Naive thymus-derived CD4-positive, alpha-beta T cell (primary cell): ENCODE measurements at places on chromosomes 1 and 21.
A peak's percentile ranks its signal among the peaks of the same experiment; 100 is the strongest.

GRCh38 chr1:246445503-246445902 lies 61.6 kb downstream of the SMYD3 start:
- no peak for DNase-seq

DNA sequence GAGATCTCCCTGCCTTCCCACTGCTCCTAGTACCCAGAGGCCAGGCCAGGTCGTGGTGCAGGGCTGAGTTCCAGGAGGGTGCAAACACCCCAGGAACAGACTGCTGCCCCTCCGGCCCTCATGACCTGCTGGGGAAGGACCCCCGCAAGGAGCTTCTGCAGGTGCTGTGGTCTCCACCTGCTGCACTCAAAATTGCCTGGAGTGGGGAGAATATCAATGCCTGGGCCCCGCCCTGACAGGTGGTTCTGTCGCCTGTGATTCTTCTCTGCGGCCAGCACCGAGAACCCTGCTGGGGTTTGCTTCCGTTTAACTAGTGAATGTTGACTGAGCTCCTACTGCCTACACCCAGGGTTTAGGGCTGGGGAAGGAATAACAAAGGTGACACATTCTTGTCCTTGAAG lies 2.1 kb upstream of the TFF3 start:
- DNase-seq, result no peak

GRCh38 chr1:220768126-220768601 lies 18.5 kb upstream of the MTARC1 start:
- DNase-seq, result no peak

DNA sequence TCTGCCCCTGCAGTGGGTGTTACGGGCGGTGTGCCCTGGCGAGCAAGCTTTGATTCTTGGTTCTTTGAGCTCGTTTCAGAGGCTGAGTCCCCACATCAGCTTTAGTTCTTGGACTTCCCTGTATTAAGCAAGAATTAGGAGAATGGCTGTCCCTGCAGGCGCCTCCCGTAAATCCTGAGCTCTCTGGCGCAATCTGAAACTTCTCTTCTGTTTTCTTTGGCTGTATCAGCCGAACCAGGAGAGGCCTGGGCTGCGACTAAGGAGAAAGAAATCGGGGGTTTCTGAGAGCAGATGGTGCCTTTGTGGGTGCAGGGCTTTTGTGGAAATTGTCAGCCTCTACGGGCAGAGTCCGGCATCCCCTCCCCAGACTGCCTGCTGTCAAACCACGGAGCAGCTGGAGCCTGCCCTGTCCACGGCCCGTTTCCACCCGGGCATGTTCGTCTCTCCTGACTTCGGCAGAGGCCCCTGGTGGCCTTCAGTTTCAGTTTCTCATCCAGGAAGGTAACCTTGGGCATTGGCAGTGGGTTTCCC lies 17.9 kb downstream of the CSTB start:
- no peak for DNase-seq

- DNase-seq, result no peak
Observed at GRCh38 chr1:112520166-112520565, 11.4 kb downstream of the WNT2B start.

DNA sequence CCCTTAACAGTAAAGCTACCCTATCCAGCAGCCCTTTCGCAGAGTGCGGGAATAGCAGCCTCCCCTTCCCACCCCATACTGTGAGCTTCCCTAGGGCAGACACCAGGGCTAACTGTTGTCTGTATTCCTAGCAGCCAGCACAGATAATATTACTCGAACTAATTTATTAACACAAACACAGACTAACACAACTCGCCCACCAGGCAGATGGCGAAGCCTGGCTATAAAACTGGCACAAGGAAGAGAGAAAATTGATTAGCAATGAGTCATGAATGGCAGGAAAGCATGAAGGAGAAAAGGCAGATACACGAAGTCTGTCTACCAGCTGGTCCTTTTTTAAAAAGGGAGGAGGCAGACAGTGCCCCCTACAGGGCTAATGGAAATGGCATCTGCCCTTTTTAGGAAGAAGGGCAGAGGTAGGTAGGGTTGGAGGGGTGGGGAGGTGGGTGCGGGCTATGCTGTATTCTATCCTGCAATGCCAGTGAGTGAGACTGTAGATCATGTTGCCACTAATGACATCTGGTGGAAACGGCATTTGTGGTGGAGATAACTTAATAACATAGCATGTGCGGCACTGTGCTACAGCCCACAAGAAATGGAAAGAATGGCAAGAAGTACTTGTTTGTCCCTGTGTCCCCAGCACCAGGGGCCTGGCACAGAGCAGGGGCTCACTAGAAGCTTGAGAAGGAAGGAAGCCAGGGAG lies 30.6 kb upstream of the CTPS1 start:
- DNase-seq, result no peak

DNA sequence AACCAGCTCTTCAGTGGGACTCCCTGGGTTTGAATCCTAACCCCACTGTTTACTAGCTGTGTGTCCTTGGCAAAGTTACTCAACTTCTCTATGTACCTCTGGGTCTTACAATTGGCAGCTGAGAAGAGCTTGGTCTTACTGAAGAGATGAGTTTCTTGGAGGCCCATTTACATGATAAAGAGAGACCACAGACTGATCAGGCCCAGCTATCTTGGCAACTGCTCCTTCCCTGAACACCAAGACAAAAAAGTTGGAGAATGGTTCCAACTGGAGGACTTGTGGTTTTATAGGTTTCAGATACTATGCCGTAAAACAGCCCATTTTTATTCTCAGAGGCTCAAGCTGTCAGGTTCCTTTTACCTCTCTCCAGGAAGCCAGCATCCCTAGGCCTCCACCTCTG lies 24.8 kb upstream of the CNIH3 start:
- DNase-seq, result no peak

GRCh38 chr1:176878750-176879536 lies 285.6 kb downstream of the ASTN1 start:
- DNase-seq, result no peak

DNA sequence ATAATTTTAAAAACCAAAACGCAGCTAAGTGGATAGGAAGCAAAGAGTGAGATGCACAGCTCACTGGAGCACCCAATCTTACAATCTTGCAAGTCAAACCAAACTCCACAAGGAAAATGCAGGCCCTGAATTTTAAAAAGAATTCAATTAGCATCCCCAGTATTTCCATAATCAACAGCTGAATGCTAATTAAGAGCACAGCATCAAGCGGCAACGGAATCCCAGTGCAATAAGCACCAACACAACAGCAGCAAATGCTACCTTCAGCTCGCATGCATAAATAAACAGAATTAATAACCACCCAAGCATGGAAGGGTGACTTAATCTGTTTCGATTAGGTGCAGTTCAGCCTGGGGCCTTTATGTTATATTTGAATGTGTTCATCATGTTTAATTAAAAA lies 142.9 kb downstream of the SLC45A1 start:
- no peak for DNase-seq

DNA sequence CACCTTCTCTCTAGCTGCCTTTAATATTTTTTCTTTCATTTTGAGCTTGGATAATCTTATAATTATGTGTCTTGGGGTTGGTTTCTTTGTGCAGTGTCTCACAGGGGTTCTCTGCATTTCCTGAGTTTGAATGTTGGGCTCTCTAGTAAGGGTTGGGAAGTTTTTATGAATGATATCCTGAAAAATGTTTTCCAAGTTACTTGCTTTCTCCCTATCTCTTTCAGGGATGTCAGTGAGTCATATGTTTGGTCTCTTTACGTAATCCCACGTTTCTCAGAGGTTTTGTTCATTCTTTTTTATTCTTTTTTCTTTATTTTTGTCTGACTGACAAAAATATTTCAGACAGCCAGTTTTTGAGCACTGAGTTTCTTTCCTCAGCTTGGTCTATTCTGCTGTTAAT lies 55.4 kb upstream of the CCDC190 start:
- DNase-seq, result no peak

DNA sequence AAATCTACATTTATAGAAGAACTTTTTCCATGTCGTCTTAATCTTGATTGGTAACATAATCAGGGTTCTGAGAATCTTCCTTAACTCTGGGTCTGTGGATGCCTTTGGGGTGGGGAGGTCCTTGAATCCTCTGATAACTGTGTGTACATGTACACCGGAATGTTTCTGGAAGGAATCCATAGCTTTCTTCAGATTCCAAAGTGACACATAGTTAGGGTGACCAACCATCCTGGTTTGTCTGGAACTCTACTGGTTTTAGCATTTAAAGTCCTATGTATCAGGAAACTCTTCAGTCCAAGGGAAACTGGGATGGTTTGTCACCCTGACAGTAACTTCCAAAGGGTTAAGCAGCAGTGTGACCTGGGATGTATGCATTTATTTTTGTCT lies 16.8 kb downstream of the STRIP1 start:
- no peak for DNase-seq

DNA sequence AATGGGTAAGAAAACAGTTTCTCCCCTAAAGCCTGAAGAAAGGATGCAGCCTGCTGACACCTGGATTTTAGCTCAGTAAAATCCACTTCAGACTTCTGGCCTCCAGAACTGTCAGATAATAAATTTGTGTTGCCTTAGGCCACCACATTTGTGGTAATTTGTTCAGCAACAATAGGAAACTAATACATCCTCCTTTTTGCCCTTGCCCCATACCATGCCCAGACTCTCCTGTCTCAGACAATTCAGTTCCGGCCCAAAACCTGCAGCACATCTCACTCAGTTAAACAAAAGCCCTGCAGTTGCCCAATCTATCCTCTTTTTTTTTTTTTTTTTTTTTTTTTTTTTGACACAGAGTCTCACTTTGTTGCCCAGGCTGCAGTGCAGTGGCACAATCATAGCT lies 25.8 kb downstream of the SMIM12 start:
- DNase-seq, result no peak

- no peak for DNase-seq
Observed at GRCh38 chr1:41513383-41513735, 28.9 kb upstream of the EDN2 start.

GRCh38 chr1:184682956-184683355 lies 71.7 kb downstream of the EDEM3 start:
- DNase-seq, result no peak

- DNase-seq, result no peak
Observed at GRCh38 chr1:171817511-171818265, 23.6 kb upstream of the DNM3 start.

- no peak for DNase-seq
Observed at GRCh38 chr1:26145960-26146294, 13.0 kb upstream of the FAM110D start.

GRCh38 chr1:208183977-208184911 lies 59.9 kb downstream of the PLXNA2 start:
- no peak for DNase-seq

DNA sequence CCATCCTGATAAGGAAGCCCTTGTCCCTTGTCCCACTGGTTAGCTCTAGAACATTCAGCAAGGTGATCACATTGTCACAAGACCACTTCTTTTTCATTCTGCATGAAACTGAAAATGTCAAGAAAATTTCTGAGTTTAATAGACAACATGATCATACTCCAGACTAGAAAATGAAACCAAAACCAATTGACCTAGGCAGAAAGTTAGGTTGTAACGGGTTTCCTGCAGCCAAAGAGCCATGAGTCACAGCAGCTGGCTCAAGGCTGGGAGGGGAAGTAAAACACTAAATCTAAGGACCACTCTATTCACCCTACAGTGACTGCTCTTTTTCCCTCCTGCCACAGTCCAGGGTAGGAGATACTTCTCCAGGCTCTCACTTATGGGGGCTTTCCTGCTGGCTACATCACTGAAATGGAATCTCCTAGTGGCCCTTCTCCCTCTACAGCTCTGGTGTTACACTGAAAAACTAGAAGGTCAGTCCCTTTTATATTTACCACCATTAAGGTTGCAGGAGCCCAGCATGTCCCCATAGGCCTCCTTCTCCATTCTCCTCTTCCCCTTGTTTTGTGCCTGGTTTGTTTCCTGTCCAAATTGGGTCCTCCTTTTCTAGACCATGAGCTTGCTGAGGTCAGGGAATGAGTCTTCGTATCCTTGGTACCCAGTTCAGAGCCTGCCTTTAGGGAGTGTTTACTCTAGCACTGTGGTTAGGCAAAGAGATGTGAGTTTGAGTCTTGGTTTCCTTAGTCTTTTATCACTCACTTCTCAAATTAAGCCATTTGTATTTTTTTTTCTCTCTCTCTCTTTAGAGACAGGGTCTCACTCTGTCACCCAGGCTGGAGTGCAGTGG lies 236.5 kb upstream of the JUN start:
- peak; percentile 34 for DNase-seq

DNA sequence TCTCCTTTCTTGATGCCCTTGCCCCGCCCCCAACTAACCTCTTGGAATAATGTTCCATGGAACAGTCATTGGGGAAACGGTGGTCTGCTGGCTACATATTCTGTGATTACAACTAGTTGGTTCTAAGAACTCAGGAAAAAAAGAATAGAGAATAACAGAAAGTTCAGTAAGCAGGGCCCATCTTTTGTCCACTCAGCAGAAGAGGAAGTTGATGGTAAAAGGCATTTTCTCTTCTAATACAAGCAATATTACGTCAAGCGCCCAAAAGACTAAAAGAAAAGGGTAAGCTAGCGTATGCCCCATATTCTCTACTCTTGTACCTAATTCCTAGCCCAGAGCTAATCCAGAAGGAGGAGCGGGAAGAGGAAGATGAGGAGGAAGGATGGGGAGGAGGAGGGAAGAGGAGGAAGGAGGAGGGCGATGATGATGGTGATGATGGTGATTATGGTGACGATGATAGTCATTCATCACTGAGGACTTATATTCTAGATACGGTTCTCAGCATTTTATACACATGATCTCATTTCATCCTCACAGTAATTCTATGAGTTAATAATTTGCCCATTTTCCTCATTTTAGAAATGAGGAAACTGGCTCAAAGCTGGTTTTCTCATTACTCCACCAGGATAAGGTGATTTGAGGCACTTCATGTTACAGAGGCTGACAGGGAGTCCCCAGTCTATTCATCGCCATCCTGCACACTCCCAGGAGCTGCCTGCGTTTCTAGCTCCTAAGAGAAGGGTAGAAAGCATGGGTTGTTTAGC lies 76.6 kb upstream of the EFHD2 start:
- DNase-seq, result no peak

- DNase-seq, result no peak
Observed at GRCh38 chr1:234619794-234620247, 9.8 kb upstream of the IRF2BP2 start.

- no peak for DNase-seq
Observed at GRCh38 chr21:20031807-20032206, 966.4 kb upstream of the NCAM2 start.

GRCh38 chr1:245650441-245650960 lies 495.7 kb downstream of the KIF26B start:
- no peak for DNase-seq

DNA sequence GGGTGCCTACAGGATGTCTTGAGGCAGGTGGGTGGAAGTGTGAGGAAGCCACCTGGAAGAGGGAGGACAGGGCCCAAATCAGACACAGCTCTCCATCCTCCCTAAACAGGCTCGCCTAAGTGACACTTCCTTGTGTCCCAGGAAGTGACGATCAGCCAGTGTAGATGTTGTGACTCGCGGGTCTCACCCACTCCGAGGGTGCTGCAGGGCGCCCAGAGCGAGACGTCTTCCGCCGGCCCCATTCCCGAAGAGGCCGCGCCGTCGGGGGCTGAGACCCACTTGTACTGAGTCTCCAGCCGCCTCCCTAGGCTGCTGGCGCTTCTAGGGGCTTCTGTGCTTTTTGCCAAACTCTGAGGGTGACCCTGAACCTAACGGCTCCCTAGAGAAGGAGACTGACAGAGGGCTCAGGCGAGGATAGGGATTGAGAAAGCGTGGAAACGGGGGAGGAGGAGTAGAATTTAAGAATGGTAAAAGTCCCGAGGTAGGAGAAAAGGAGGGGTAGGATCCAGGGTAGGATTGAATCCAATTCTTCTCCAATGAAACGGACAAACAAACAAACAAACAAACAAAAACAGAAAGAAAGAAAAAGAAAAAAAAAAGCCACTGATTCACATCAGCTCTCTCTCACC lies 543 bp upstream of the MARK1 start:
- no peak for DNase-seq
